Skin of body (tissue), 3 donors: ENCODE measurements at places on chromosomes 5 and 9. TPM values are rescaled to one million over a fixed set of nuclear protein-coding genes. Genes with fewer than 3 reads are reported as not detected.

DNA sequence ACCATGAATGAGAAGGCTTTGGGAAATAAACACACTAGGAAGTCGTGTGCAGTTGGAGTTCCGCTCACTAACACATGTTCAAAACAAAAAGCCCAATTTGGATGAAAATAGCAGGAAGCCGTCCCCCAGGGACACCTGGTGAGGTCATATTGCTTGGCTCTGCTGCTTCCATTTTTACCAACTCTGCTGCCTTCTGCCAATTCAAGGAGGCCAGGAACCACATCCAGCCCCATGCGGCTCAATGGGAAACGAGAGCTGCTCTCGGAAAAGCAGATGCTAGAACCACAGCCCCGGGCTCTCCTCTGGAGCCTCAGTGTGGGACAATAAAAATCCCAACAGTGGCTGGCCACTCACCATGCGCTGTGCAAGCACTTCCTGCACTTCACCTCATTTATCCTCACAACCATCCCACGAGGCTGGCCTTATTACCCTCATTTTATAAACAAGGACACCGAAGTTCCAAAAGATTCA, 13.4 kb downstream of the ADAM19 start:
- peak; percentile 70 for DNase-seq

The OBP2B gene
- total RNA-seq, result 0.30 TPM

DNA sequence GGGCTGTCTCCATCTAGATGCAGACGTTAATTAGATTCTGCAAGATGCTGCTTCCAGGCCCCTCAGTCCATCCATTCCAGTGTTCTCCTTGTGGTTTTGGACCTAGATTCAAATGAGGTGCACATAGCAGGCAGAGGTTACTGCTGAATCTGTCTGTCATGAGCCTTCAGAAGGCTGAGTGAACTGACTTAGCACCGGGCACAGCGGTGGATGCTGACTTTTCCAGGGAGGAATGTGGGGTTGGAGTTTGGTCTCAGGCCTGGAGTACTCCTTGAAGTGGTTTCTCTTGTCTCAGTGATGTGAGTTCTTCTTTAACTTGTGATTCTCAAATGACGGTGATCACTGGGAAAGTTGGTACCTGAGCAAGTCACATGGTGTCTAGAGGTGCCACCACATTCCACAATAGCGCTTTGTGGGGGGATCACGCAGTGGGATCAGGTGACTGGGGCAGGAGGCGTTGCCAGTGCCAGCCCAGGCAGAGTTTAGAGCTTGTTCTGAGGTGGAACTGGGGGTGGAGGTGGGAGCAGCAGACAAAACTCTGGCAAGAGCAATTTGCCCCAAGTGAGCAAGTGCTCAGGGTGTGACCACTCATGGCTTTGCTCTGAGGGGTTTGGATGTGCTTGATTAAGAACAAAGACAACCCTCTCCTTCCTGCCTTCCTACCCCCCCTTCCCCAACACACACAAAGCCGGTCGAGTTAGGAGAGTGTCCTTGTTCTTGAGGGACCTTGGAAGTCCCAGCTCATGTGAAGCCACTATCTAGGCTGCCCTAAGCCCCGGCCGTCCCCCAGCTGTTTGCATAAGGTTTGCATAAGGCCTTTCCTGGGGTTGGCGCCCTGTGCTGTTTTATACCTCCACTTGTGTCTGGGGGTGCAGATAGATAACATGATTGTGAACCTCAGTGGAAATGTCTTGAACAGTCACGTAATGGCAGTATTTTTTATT, 25.1 kb downstream of the JADE2 start:
- DNase-seq, result no peak

GRCh38 chr9:125931211-125931610, 184.0 kb downstream of the PBX3 start:
- DNase-seq, result no peak

DNA sequence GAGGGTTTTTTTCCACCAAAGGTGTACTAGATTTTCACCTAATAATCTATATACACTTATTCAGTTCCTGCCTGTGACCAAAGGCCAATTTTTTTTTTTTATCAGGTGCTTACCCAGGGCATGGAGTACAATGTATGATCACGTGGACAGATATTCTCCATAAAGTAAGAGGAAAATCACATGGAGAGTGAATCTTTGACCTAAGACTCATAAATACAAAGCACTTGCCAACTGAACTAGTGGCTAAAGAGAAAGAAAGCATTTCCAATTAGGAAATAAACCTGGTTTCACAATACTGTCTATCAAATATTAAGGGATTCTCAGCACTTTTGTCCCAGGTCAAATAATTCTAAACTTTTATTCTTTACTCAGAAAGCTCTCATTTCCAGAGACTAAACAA, 33.0 kb upstream of the CEP120 start:
- DNase-seq, result no peak

The TAF1L gene
- under 0.01 TPM for total RNA-seq

The CXCL14 gene
- 288 TPM for total RNA-seq

The COL15A1 gene
- total RNA-seq, result 122 TPM

DNA sequence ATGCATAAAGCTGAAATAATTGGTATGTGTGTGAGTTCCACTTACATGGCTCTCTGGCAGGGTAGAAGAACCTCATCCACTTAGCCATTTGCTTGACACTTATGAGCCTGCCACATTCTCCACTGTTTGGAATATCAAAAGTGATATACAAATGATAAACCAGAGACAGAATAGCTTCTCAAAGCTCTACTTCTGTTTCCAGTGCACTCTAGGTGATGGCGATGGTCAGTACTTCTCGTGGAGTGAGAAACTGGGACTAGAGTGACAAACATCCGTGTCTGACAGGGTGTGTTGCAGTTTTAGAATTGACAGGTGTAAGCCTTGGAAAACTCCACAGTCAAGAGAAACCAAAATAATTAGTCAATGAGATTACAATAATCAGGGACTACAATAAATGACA, 935.8 kb upstream of the TYRP1 start:
- DNase-seq, result no peak

GRCh38 chr9:16210440-16210839, 657.6 kb downstream of the CCDC171 start:
- no peak for DNase-seq

- DNase-seq, result no peak
Observed at GRCh38 chr5:97094579-97095317, 47.7 kb downstream of the LIX1 start.

DNA sequence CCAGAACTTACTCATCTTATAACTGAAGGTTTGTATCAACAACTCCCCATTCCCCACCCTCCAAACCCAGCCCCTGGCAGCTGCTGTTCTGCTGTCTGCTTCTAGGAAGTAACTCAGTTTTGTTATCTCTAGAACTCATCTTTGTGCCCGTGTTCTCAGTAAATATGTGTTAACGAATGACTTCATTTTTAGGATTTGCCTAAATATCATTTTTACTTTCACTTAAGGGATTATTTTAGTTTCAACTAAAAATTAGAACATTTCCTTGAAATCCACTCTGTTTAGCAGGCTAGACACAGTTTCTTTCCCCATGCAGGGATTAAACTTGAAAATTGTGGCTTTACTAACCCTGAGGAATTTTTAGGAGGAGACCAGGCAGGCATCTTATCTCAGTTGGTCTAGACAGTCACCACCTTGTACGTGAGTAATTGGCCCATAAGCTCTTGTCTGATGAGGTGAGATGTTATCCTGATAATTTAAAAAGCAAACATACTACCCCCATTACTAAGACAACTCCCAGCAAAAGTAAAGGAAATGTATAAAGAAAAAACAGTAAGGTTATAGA, 68.2 kb upstream of the TNFAIP8 start:
- no peak for DNase-seq

- DNase-seq, result no peak
Observed at GRCh38 chr9:70020991-70021571, 22.6 kb upstream of the MAMDC2 start.

DNA sequence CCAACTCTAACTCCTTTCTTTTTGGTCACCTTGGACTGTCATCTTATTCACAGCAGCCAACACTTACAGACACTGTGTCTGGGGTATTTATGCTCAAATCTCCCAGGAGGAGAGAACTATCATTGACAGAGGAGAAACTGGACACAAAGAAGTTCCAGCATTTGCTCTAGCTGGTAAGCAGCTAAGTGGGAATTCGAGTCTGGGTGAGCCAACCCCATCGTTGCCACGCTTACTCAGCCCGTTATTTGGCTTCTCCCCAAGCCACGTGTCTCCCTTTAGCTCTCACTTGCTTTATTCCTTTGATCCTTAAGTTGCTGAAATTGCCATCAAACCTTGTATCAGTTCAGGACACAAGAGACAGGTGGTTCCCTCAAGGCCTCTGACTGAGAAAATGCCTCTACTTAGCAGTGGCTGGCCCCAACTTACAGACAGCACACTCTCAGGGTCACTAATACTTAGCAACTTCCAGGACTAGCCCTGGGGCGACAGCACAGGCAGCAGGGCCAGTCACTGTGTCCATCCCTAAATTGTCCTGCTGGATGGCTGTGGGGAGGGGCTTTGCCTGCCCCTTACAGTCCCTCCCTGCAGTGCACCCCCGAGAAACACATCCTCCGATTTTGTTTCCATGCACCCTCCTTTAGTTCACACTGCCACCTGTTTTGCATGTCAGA, 1.4 kb downstream of the SLC36A2 start:
- DNase-seq, result no peak

The ADAMTSL2 gene
- total RNA-seq, result 1.5 TPM

DNA sequence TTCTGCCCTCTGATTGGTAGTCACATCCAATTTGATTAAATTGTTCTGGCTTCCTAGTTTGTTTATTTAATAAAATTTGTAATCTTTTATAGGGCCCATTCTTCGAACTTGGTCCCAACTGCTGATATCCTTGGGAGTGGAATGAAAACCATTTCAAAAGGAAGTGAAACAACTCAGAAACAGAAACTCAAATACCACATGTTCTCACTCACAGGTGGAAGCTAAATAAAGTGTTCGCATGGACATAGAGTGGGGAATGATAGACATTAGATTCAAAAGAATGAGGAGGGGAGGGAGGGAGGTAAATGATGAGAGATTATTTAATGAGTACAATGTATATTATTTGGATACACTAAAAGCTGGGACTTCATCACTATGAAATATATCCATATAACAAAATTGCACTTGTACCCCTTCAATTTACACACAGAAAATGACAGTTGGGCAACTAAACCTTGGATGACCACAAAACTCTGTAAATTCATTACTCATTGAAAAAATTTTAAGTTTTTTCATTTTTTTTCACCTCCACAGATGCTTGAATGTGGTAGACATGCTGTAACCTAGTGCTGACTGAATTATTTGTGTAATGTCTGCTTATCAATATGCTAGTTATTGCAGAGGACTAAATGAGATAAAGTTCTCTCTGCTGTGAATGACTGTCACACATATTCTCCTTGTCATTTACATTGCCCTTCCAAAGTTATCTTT, 16.0 kb downstream of the ATP10B start:
- DNase-seq, result no peak

The NPR3 gene
- 33.7 TPM for total RNA-seq

DNA sequence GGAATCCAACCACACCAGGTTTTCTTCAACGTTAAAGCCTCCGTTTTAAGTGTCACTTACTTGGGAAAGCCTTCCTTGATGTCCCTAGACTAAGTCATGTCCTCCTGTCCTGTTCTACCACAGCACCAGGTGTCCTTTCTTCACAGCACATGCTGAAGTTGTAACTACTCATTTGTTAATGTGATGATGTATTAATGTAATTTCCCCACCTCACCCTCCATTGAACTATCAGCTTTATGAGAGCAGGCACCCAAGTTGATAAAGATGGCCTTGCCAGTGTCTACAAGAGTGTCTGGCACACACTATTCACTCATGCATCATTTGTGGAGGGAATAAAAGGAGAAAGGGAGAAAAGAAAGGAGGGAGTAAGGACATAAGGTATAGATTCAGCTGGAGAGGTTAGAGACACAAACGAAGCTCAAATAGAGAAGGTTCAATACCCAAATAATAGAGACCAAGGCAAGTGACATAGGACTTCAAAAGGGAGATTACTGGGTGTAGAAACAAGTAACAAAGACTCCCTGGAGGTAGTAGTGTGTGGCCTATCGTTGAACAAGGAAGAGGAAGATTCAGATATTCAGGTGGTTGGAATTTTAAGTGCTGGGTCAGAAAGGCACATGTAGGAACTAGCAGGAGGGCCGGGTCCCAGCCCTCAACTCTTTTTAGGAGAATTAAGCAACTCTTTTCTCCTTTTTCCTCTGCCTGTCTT, 6.6 kb downstream of the ITK start:
- DNase-seq, result no peak

DNA sequence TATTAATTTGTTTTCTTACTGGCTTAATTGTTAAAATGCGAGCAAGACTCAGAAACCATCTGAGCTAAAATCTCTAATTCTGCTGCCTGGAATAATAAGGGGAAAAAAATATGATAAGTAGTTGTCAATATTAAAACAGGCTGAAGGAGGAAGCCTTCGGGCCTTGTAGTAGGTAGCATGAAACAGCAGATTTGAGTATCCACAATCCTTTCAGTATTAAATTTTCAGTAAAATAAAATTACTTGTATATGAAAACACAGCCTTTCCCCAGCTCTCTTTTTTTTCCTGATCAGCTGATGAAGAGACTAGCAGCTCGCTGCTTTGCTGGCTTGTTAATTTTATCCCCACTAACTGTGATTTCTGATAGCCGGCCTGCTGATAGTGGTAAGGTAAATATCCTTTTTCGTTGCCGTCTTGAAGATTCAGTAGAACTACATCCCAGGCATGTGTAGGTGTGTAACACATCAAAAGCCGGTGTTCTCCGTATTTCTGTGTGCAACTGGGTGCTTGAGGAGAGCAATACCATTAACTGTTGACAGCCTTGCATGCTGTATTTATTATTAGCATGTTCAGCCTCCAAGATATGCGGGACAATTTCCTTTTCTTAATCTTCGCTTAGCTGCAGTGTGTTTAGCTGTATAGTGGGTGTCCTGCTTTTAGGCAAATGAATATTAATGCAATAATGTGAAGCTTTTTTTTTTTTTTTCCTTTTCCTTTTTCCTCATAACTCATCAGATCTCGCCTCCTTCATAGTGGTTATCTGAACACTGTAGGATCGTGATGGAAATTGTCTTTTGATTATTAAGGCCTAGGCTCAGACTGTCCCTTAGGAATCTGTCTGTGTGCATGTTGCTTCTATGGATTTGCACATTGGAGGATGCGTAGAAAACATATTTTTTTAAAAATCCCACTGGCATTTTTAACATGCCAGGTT, 144.6 kb downstream of the SMARCA2 start:
- peak; percentile 36 for DNase-seq

GRCh38 chr5:36939969-36940858, 63.6 kb downstream of the NIPBL start:
- no peak for DNase-seq

DNA sequence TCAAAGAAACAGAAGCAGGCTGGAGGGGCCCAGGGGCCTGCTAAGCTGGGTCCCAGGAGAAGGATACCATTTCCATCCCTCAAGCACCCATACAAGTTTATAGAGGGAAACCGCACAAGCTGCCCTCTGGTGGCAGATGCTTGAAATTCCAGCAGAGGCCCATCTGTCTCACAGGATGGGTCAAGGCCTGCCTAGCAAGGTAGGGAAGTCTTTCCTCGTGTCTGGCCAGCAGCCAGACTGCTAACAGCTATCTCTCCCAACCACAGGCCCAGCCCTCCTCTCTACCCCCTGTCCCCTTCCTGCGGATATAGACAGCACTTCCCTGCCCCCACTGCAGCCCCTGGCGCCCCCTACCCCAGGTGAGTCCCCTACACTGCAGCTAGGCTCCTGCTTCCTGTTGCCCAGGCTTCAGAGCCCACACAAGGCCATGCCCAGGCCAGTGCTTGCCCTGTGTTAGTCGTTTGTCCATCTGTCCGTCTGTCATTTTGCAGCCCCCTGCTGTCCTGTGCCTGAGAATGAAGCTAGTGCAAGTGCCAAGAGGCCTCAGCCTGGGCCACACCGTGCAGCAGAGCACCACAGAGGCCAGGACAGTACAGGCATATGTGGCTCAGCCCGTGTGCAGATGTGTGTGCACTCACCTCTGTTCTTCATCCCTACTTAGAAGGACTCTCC, 26.2 kb downstream of the TCF7 start:
- DNase-seq, result peak; percentile 15
